Activated naive CD8-positive, alpha-beta T cell treated with anti-CD3 and anti-CD28 coated beads, Interleukin-2, amount 50 U/mL, for 16 hours (primary cell): ENCODE measurements at places on chromosomes 3 and 15.

DNA sequence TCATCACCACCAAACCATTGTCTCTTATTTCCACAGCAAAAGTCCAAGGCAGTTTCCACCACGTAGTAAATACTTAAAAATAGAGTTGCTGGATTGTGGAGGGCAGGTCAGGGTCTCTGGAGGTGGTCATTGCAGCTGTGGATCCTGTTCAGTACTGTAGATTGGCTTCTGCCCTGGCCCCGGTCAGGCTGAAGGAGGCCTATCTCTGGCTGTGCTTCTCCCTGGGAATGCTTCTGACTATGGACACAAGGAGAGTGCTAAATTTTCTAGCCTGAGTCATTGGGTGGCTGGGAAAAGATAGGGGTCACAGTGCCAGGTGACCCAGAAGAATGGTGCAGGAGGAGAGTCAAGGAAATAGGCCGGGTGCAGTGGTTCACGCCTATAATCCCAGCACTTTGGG lies 26.3 kb upstream of the GMPPB start:
- no peak for DNase-seq

GRCh38 chr3:172256101-172256734 lies 192.0 kb downstream of the GHSR start:
- no peak for DNase-seq

DNA sequence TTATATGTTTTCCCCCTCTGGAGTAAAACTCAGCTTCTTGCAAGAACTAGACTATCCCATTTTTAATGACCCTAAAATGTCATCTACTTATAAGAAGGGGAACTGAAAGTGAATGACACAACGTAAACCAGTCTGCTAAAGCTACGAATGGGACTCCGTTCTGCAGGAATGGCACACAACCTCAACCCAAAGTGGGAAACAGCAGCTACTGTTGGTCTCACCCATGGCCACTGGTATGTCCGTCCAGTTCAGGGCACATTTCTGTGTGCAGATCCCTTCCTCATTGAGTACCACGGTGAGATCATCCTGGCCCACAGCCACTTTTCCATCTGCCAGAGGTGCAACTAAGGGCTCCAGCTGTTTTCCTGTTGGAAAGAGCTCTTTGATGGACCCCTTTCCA lies 23.8 kb downstream of the VPS39 start:
- DNase-seq = no peak

DNA sequence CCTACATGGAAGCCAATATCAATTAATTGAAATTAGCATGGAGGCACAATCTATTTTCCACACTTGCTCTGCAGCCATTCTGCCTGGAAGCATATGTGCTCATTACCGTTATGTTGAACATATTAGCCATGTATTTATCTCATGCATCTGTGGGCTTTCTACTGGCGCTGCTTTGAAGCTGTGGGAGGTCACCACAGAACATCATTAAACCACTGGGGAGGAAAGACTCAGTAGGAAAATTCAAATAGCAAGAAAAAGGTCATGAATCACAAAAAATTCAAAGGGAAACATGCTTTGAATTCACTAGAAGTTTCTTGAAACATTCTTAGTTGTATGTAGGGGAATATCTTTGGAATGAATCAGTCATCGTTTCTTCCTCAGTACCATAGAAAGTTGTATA lies 652.5 kb downstream of the EDEM1 start:
- DNase-seq = no peak

DNA sequence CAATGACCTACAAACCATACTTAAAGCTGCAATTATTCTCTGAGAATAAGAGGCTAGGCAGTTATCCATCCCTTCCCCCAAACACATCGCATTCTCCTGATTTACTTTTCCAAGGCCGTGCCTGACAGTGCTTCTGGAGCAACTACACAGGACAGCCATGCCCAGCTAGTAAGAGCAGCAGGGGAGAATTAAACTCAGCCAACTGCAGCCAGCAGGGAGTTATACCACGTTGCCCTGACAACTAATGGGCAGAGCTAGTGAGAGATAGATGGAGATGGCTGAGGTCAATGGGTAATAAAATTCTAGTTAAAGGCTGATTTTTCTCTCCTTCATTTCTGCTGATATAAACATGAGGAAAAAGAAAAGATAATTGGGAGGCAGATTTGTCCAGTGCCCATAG lies 193.8 kb upstream of the PPP2R3A start:
- no peak for DNase-seq

- DNase-seq = no peak
These were observed 217.8 kb upstream of the CBLB start for GRCh38 chr3:106086636-106087035.

- no peak for DNase-seq
These were observed 32.2 kb upstream of the SNRPA1 start for GRCh38 chr15:101327147-101327740.

- DNase-seq = no peak
These were observed 152.7 kb upstream of the CDIN1 start for GRCh38 chr15:36426691-36427090.

- DNase-seq = no peak
These were observed 463.3 kb downstream of the MAGI1 start for GRCh38 chr3:65575376-65575840.

- DNase-seq = no peak
These were observed 62.4 kb downstream of the COL8A1 start for GRCh38 chr3:99700631-99701268.

DNA sequence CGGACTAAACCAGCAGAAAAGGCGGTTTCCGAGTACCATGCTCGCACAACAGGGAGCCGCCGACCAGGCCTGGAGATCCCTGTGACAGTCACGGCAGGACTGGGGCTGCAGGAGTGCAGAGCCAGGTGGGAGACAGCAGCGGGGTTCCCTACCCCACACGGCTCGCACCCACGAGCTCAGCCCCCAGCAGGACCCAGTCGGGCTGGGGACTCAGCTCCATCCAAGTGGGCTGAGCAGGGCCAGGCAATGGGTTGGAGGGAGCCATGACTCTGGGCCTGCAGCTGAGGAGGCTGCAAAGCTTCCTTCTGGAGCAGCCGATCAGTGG lies 15.8 kb downstream of the XXYLT1 start:
- no peak for DNase-seq

GRCh38 chr3:156434921-156435320 lies 120.0 kb downstream of the SSR3 start:
- DNase-seq = no peak

DNA sequence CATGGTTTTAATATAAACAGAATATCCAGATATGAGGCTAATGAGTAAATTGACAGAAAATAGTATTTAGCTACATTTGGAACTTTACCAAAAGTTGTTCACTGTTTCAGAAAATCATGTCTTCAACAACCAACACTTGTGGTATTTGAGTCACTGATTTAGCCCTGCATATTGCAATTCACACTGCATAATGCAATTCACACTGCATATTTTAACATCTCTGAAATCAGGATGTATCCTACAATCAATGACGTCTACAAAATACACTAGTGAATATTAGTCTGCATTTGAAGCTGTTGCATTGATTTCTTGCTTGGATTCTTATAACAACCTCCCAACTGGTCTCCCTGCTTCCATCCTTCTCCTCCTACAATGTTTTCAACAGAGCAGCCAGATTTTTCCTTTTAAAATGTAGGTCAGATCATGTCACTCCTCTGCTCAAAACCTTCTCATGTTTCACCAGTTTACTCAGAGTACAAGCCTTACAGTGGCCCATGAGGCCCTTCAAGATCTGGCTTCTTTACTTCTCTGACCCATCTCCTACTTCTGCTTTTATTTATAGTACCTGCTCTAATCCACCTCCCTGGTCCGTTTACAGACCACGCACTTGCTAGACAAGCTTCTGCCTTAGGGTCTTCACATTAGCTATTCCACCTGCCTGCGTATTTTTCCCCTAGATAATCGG lies 11.4 kb upstream of the RAB11A start:
- DNase-seq = no peak

GRCh38 chr3:82475306-82475705 lies 713.9 kb upstream of the GBE1 start:
- no peak for DNase-seq

GRCh38 chr3:66302288-66302687 lies 81.5 kb downstream of the SLC25A26 start:
- no peak for DNase-seq

DNA sequence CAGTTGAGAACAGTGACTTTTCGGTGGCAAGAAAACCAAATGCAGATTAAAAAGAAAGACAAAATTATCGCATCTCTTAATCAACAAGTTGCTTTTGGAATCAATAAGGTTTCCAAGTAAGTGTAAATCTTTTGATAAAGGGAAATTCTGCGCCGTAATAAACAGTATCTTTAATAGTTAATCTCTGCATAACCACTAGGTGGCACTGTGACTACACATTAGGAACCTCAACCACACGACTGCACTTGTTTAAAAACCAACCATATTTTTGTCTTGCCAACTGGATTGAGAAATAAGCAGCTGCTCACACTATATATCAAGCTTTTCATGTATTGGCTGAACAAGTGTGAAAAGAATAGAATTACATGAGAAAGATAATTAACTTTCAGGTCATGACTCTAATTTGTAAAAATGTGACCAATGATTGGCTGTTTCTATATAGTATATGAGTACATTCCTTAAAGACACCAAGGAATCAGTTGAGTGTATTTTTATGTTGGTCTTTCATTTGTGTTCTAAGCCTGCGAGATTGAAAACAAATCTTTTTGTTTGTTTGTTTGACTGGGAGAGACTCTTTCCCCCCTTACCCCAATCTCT lies 72.7 kb downstream of the DZIP3 start:
- DNase-seq = peak; percentile 23

- DNase-seq = no peak
These were observed 10.2 kb upstream of the TRIM69 start for GRCh38 chr15:44726136-44726535.

- no peak for DNase-seq
These were observed 21.0 kb upstream of the HACD2 start for GRCh38 chr3:123605789-123606234.

- DNase-seq = no peak
These were observed 239.3 kb downstream of the DTWD1 start for GRCh38 chr15:49860101-49860500.

GRCh38 chr3:58092521-58092920 lies 84.3 kb downstream of the FLNB start:
- no peak for DNase-seq

DNA sequence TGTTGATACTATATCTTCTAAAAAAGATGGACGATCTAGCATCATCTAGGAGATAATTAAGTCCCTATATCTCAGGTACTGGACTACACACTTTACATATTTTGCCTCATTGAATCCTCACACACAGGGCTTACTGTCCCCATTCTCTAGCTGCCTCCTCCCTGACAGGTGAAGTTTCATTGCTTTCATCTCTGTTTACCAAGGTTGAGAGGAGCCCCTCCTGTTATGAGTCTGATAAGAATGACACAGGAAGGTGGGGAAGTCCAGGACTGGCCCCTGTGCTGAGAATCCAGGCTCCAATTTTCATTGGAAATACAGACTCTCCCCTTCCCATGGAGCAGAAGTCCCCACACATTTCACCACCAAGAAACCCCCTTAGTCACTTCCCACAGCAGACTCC lies 105.2 kb downstream of the XXYLT1 start:
- no peak for DNase-seq

GRCh38 chr3:26997226-26997625 lies 372.0 kb downstream of the NEK10 start:
- DNase-seq = no peak

- no peak for DNase-seq
These were observed 36.4 kb downstream of the SEC22C start for GRCh38 chr3:42545284-42545900.

GRCh38 chr3:126149960-126150515 lies 30.3 kb downstream of the ALDH1L1 start:
- DNase-seq = no peak

DNA sequence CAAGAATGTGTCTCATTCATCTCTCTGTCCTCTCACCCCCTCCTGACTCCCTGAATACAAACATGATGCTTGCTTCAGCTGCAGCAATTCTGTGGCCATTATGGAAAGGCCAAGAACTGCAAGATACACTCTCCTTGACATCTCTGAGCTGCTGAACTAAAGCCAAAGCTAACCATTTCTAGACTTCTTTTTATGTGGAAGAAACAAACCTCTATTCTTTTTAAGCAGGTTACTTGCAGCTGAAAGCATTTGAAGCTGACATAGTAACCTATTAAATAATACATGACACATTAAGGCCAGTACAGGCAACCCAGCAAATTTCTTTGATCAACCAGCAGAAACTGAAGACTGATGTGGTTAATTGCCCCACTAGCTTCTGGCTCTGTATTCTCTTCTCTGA lies 17.5 kb downstream of the FHIT start:
- DNase-seq = no peak
